COR-L47 (cell line): ENCODE measurements at places on chromosomes 11 and 22.

- no peak for DNase-seq
Measured at GRCh38 chr11:58006940-58007339, 16.7 kb upstream of the OR9Q1 start.

GRCh38 chr11:117095284-117096161, 2.7 kb downstream of the SIK3 start:
- no peak for DNase-seq

DNA sequence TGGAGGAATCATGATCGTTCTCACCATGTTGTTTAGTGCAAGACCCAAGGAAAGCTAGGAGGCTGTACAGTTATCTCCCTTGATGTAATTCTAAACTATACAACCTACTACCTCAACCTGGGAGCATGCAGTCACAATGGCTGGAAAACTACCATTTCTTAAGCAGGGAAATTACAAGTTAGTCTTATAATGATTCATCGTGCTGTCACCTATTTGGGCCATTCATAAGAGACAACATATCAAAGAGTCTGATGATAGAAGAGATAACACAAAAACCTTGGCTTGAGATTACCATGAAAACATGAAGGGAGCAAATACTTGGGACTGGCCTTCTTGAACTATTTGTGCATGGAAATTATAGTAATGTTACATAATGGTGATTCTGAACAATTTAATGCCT, 30.5 kb upstream of the BLID start:
- DNase-seq: no peak

- no peak for DNase-seq
Measured at GRCh38 chr22:42842658-42843370, 14.3 kb downstream of the ARFGAP3 start.

DNA sequence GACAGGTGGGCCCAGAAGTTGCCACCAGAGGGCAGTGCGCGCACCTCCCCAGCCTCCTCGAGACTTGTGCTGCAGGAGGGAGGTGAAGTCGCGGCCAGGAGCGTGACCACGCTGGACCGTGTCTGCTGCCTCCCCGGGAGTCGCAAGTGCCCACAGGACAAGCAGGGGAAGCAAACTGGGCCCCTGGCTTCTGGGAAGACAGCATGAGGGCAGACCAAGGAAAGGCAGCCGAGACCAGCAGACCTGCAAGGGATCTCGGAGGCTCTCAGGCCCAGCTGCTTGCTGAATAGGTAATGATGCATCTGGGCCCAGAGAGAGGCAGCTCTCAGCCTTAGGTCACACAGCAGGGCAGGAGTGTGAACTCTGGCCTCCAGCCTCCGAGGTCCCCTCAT, 17.0 kb upstream of the IL2RB start:
- peak; percentile 59 for DNase-seq

- DNase-seq: no peak
Measured at GRCh38 chr11:65639623-65640482, 2.0 kb downstream of the SIPA1 start.

DNA sequence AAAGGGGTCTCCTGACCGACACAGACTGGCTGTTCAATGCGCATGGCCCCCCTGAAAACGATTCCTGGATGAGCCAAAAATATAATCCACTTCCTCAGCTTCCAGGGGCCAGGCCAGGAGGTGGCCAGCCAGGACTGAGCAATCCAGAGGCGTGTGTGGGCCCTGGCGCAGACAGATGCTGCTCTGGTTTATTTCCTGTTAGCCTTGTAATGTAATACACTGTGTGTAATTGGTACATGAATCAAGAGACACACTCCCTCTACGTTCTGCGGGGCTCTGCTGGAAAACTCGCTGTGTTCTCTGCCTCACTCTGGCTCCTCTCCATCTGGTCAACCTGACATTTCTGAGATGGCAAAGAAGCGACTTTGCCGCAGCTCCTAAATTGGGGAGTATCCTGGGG, 26.3 kb upstream of the ISX start:
- DNase-seq: no peak

DNA sequence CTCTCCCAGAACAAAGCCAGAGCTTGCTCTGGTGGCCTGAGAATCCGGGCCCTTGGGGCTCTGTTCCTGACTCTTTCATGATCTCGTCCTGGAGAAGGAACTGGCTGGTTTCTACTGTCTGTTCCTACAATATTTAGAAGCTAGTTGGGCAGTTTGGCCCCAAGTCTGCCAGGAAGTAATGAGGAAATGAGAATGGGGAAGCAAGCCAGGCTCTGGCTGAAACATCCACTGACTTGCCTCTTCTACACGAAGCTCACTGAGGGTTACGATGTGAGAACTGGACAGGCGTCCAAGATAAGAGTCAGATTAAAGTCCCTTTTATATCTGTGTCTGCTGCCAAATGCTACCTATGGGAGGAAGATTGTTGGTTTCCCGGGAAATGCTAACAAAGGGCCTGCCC, 110.0 kb upstream of the KIRREL3 start:
- no peak for DNase-seq

DNA sequence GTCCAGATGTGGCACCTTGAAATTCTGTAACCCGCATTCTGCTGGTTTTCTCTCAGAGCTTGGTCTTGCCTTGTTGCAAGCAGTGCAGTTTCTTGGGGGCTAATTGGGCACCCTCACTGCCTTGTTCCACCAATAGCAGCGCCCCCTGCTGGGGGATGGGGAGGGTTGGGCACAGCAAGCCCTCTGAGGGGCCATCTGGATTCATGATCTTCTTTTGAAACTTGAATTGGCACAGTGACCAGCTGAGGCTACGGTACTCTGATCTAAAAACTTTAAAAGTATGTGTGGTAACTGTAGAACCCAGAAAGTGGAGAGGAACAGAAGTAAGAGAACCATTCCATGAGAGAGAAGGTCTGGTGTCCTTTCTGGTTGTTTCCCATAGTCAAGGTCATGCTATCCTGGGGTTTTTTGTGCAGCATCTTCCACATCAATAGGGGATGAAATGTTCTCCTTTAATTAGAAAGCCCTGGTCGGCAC, 64.2 kb downstream of the MED15 start:
- DNase-seq: no peak

- no peak for DNase-seq
Measured at GRCh38 chr11:130997278-130997677, 81.0 kb upstream of the SNX19 start.

GRCh38 chr11:8357505-8357888, 93.8 kb upstream of the LMO1 start:
- DNase-seq: no peak

DNA sequence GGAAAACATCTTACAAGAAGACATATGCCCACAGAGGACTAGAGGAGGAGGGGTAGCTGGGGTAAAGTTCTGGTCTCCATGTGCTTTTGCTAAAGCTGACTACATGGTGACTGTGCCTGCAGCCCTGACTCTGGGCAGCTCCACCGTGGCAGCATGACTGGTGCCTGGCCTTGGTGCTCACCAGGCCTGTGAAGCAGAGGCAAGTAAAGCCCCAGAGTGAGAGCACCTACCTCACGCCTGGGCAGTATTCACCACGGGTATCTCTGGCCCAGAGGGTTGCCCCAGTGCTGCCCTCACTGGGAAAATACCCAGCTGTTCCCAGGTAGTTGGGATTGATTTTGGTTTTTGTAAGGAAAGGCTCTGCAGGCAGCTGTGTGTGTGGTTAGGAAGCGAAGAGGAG, 78.3 kb downstream of the CTTN start:
- no peak for DNase-seq

DNA sequence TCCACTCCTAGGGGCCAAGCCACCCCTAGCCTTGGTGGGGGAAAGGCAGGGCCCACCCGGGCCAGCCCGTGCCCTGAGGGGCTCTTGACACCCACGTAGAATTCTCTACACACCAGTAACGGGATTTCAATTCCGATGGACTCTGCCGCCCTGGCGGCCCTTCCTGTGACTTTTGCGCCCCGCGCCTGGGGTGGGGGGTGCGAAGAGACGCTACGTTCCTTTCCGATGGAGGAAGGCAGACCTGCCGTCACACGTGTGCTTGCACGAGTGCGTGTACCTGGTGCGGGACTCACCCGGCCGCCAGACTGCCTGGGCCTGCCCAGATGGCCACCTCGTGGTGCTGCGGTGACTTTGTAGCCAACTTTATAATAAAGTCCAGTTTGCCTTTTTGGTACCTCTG, 5.5 kb downstream of the NPAS4 start:
- DNase-seq: no peak

GRCh38 chr11:95750101-95750500, 39.5 kb downstream of the FAM76B start:
- no peak for DNase-seq
